Activated CD4-positive, CD25-positive, alpha-beta regulatory T cell treated with anti-CD3 and anti-CD28 coated beads, Interleukin-2, amount 50 U/mL, for 72 hours (primary cell): ENCODE measurements at places on chromosomes 3 and 15.

- DNase-seq, result no peak
Measured at GRCh38 chr3:109112946-109113760, 4.8 kb downstream of the MORC1 start.

DNA sequence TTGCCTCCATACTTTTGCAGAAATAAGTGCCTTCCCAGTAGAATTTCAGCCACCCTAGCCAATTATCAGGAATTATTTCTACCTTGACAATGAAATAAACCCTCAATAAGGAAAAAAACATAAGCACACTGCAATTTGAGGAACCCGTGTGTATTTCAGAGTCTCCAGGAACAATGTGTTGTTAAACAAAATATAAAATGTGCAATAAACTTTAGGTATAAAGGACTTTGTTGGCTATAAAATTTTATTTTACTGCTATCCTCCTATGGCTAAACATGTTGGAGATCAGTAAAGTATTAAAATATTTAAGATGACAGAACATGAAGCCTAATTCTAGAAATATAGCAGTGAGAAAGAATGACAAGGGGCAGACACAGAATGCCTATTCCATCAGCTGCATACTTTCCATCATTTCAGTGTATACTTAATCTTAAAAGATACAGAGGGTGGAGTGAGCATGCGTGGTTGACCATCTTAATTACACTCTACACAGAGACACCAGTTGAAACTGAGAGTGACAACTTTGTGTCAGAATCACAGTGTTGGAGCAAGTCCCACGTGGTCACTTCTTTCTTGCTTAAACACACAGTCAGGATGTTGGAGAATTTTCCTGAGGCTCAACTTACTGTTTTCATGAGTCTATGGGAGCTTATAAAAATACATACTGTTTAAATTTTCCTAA lies 79.0 kb upstream of the SUCLG2 start:
- no peak for DNase-seq

GRCh38 chr3:72308641-72309040 lies 523.7 kb upstream of the PROK2 start:
- DNase-seq, result no peak

DNA sequence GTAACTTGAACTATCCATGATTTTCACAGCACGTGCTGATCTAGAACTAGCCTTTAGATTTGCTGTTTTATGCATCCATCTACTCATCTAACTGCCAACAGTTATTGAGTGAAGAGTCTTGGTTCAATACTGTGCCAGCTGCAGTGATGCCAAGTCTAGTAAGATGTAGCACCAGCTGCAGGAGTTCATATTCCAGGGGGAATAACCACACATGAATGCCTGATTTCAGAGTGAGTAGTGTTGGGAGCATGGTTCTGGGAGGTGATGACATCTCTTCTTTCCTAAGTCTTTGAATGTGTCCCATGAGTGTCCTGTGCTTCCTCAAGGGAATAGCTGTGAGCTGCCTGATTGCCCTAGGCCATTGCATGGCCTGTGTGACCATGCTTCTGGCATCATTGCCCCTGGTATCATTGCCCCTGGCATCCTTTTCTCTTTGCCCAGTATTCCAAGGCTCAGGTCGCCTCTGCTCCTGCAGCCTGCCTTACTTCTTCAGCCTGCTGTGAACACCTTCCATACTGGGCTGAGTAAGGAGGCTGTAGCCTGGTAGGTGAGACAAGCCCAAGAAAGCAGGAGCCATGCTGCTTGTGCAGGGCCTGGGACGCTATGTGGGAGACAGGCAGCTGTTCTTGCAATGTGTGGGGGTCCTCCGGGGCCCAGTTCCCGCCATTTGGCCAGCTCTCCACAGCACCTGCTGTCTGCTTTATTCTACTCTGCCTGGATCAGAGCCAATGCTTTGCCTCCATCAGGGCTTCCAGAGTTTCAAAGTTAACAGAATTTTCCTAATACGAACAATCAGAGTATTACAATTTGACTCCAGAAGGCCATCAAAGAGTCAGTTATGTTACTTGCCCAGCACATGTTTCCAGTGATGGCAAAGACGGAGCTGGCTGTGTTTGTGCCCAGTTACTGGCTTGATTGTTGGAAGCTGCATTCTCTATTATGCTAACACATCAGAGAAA lies 73.2 kb downstream of the CLSTN2 start:
- DNase-seq, result no peak

DNA sequence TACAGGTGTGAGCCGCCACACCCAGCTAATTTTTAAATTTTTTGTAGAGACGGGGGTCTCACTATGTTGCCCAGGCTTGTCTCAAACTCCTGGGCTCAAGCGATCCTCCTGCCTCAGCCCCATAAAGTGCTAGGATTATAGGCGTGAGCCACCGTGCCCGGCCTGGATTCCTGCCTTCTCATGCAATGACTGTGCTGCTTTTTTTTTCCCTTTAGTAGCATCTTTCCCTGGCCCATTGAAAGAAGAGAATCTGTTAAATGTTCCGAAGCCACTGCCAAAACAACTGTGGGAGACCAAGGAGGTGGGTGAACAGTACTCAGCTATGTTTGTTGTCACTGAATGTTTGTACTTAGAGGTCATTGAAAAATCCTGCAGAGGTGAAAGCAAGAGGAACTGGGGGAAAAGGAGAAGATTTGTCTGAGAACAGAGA lies 88.0 kb downstream of the CRTC3 start:
- DNase-seq, result no peak

- DNase-seq, result no peak
Measured at GRCh38 chr3:132822837-132823236, 100.6 kb upstream of the NPHP3 start.

DNA sequence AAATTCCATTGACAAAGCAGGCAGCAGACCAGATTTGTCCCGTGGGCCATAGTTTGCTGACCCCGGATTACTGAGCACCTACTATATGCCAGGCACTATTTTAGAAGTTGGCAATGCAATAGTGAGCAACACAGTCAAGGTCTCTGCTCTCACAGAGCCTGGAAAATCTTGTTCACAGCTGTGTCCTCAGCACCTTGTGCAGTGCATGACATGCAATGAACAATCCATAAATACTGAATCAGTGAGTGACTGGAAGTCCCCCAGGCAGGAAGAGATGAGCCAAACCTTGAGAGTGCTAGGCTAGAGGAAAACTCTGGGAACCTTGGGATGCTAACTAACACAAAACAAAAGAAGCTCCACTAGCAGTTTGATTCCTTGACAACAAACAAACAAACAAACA lies 14.4 kb downstream of the TM4SF1 start:
- no peak for DNase-seq

DNA sequence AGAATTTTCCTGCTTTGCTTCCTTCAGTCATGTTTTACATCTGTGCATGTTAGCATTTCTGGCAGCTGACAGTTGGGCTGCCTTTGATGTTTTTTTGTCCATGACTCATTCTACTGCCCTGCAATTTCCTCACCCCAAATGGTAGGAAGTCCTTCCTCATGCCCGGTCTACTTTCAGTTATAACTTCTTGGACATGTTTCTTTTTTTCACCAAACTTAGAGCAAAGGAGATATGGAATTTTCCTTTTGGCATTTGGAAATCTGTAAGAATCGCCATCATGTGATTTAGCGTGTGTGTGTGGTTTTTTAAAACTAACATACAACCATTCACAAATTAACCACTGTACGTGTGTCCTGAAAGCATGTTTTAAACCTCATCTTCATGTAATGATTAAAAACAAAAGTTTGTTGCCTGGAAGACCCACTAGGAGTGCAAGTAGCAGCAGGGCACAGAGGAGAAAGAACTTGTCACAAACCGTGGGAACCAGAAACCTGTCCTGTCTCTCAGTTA lies 430.7 kb upstream of the CFAP20DC start:
- DNase-seq, result no peak

- DNase-seq, result no peak
Measured at GRCh38 chr3:159252772-159253384, 451.0 kb downstream of the MFSD1 start.

DNA sequence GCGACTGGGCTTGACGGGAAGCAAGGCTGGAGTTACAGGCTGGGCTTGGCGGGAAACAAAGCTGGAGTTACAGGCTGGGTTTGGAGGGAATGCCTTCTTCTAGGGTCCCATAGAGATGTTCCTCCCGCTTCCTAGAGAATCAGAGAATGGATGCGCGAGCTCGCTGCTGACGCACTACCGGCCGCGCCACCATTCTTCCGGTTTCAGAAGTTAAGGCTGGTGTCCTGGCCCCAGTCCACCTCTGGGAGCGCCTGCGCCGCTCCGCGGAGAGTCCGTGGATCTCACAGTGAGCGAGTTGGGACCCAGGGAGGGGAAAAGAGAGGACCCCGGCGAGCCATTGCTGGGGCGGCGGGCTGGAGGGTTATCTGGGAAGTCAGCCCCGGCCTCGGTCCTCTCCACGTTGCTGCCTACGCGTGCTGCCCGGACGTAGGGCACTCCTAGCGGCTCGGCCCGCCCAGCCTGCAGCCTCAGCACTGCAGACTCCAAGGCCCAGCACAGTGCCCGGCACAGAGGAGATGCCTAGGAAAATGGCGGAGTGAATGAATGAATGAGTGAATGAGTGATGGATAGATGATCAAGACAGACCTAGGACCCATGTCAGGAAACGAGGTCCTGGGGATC lies at the start of gene ZNF502:
TSS of gene ZNF502 (plus strand) at position 206 of the 621 bp plus-strand sequence. CDS start 7,602 bp downstream, outside the sequence.
- peak; percentile 58 for DNase-seq
